ENCODE measurements at places on chromosomes 7 and 10. TPM values are rescaled to one million over a fixed set of nuclear protein-coding genes. Genes with fewer than 3 reads are reported as not detected.

DNA sequence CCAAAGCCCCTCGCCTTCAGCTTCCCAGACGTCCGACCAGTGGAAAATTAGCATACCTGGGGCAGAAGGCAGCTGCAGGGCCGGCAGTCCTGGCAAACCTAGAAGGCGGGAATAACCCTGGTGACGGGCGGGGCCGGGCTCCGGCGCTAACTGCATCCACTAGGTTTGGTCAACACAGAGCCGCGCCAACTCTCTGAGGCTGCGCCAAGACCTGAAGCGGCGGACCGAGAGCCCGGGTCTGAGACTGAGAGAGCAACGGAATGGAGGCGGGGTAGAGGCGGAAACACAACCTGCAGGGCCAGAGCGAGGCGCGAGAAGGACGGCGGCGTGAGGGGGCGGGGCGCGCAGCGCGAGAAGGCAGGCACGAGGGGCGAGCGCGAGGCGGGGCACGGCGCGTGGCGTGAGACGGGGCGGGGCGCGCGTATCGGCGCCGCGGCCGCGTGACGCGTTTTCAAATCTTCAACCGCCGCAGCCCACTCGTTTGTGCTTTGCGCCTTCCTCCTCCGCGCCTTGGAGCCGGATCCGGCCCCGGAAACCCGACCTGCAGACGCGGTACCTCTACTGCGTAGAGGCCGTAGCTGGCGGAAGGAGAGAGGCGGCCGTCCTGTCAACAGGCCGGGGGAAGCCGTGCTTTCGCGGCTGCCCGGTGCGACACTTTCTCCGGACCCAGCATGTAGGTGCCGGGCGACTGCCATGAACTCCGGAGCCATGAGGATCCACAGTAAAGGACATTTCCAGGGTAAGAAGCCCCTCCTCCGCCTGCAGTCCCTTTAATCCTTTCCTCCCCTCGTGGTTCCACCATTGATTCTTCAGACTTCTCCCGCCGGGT lies at the start of the genes DBF4 and SLC25A40:
Gene DBF4 (plus strand): TSS at position 454 of the 829 bp plus-strand sequence. CDS start 240 bp downstream, at position 694.
Gene SLC25A40 (minus strand): TSS at position 321 of the 829 bp plus-strand sequence. CDS start 17,633 bp downstream, outside the sequence.
- H3K27ac ChIP-seq = peak within 1 kb of the TSS; percentile 93
- peak within 1 kb of the TSS; percentile 77 for H3K4me3 ChIP-seq
- H3K4me1 ChIP-seq = peaks cover 3% of the 10 kb centered on the region

- H3K27ac ChIP-seq = no peak overlapping the region
- no peaks in the 10 kb centered on the region for H3K27me3 ChIP-seq
- H3K4me1 ChIP-seq = no peaks in the 10 kb centered on the region
- no peak for DNase-seq
Observed at GRCh38 chr7:81534996-81535395, 234.9 kb downstream of the HGF start.

The TRIM50 gene
- total RNA-seq = 1.5 TPM

The NAT16 gene
- 0.29 TPM for total RNA-seq

The HKDC1 gene
- total RNA-seq = 2.4 TPM

DNA sequence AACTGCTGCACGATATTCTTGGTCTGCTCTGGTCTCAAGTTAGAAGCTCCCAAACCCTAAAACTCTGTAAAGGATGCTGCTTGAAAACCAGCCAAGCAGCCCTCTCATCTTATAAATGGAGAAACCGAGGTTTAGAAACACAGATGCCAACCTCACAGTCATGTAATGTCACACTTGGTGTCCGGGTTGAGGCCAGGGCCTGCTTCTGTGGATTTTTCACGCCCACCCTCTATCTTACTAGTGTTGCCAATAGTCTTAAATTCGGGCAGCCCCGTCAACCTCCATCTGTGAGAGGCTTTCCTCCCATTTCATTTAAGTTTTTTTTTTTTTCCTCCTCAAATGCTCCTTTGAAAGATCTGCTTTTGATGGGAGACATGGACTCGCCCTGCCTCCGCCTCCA lies 28.9 kb downstream of the PLPP4 start:
- DNase-seq = no peak
- no peaks in the 10 kb centered on the region for H3K36me3 ChIP-seq
- H3K27me3 ChIP-seq = no peaks in the 10 kb centered on the region
- H3K4me1 ChIP-seq = no peaks in the 10 kb centered on the region

The CYP2C19 gene
- total RNA-seq = not detected

DNA sequence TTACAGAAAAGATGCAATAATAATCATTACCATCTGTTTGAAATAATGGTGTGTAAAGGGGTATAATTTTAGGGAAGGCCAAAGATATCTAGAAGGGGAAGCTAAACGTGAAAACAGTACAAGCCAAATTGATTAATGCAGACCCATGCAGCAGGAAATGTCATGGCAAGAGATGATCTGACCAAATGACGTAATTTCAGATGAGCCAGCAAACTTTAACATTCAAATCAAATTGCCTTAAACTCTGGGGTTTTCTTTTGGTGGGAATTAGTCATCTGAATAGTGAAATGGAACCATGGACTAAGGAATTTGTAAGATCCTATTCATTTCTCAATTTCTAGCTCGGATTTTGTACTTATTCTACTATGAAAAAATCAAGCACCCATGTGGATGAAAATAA lies 21.4 kb upstream of the SCIN start:
- no peak for DNase-seq
- no peak overlapping the region for H3K4me3 ChIP-seq
- no peaks in the 10 kb centered on the region for H3K4me1 ChIP-seq
- no peaks in the 10 kb centered on the region for H3K36me3 ChIP-seq

The NRCAM gene
- total RNA-seq = 19.5 TPM

The AGAP5 gene
- 12.1 TPM for total RNA-seq

DNA sequence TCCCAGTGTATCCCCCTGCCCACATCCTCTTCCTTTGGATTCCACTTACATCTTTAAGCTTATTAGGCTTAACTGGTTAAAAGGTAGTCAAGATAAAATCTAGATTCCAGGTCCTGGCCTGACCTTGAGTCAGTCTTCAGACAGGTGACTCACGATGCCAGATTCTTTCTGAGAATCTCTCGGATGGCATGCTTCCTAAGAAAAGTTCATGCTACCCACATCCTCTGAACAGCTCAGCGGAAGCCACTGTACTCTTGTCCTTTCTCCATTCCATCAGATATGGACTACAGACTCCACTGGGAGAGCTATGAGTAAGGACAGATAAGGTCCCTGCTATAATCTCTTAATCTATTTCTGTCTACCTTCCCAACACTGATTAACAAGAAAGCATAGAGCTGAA lies 43.4 kb downstream of the DNMBP start:
- no peak overlapping the region for H3K4me3 ChIP-seq
- no peaks in the 10 kb centered on the region for H3K27me3 ChIP-seq
- H3K4me1 ChIP-seq = no peaks in the 10 kb centered on the region
- H3K27ac ChIP-seq = no peak overlapping the region
- peaks cover 6% of the 10 kb centered on the region for H3K36me3 ChIP-seq
- DNase-seq = no peak

GRCh38 chr7:80017101-80017698 lies 117.4 kb upstream of the GNAI1 start:
- no peaks in the 10 kb centered on the region for H3K4me1 ChIP-seq
- no peak overlapping the region for H3K4me3 ChIP-seq
- no peaks in the 10 kb centered on the region for H3K36me3 ChIP-seq
- H3K27me3 ChIP-seq = no peaks in the 10 kb centered on the region
- no peak overlapping the region for H3K27ac ChIP-seq
- no peak for DNase-seq

DNA sequence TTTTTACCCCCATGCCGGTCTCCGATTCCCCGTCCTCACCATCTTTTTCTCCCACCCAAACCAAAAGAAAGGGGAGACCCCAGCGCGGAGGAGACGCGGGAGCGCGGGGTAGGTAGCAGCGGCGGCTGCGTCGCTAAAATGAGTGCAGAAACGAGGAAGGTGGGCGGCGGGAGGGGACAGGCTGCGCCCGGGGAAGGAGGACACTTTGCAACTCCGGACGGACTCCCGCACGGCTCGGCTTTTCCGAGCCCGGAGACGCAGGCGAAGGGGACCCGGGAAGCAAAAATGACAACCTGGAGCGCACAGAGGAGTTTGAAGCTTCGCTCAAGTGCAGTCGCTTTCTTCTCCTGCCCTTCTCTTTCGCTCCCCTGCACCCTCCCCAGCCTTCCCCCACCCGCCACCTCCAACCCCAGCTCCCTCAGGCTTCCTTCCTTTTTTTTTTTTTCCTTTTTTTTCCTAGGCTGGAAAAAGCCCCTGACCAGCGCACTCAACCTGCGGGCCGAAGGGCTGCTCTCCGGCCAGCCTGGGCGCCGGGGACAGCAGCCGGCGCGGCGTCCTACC lies 453 bp downstream of the SFMBT2 start:
- H3K27ac ChIP-seq = peak overlapping the region; percentile 68
- H3K4me3 ChIP-seq = peak overlapping the region; percentile 60
- DNase-seq = peak; percentile 32
- no peaks in the 10 kb centered on the region for H3K27me3 ChIP-seq
- no peaks in the 10 kb centered on the region for H3K36me3 ChIP-seq
- H3K4me1 ChIP-seq = peaks cover 22% of the 10 kb centered on the region

DNA sequence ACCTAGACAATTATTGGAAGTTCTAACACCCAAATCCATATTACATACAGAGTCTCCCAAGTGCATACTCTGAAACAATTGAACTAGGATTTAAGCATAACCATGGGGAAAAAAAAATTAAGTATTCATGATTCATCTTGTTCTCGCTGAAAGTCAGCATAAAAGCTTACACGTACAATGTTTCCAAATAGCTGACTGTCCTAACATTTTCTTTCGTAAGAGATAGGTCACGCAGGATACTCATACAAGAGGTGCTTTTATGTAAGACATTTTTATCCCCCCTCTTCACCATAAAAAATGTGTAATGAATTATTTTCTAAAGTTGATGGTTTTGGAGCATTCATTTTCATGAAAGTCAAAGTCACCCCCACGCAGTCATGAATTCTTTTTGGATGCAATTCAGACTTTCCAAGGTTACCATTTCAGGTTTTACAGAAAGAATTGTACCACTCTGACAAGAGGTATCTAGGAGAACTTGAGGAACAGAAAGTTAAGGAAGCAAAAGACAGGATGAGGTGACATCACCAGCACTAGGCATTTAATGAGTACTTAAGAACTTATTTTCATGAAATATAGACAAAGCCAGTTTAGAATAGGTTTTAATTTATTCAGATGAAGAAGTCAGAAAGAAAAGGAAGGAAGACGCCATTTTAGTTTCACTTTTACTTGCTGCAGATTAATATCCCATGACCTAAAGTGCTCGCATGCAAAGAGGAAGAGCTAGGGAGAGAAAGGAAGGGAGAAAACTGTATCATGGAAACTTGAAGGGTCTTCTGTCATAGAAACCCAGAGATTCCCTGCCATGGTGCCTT lies 55.8 kb downstream of the TMEM26 start:
- peaks cover 19% of the 10 kb centered on the region for H3K4me1 ChIP-seq
- DNase-seq = no peak
- peak overlapping the region; percentile 2 for H3K4me3 ChIP-seq
- no peaks in the 10 kb centered on the region for H3K27me3 ChIP-seq
- H3K27ac ChIP-seq = no peak overlapping the region

GRCh38 chr10:118585234-118585633 lies 10.2 kb downstream of the PRLHR start:
- no peaks in the 10 kb centered on the region for H3K27me3 ChIP-seq
- H3K27ac ChIP-seq = no peak overlapping the region
- no peaks in the 10 kb centered on the region for H3K4me1 ChIP-seq
- H3K36me3 ChIP-seq = no peaks in the 10 kb centered on the region

The CUEDC2 gene
- 56.2 TPM for total RNA-seq

DNA sequence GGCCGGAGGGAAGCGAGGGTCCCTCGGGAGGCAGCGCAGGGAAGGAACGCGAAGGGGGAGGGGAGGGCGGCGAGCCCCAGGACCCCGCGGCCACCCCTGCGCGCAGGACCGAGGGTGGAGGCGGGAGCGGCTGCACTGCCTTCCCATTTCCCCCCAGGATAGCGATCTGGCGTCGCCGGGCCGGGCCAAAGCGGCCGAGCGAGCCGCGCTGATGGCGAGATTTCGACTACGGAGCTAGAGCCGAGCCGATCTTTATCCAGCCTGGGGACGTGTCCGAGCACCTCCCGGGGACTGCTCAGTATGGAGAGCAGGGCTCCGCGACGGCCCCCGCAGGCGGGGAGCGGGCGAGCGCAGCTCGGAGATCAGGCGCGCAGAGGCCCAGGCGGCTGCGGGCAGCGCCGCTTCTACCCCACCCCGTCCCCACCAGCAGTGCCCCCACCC lies 590 bp upstream of the CRTAC1 start:
- peaks cover 6% of the 10 kb centered on the region for H3K27me3 ChIP-seq
- peak; percentile 29 for DNase-seq
- peak overlapping the region; percentile 38 for H3K4me3 ChIP-seq
- H3K36me3 ChIP-seq = no peaks in the 10 kb centered on the region

The C10orf105 gene
- not detected for total RNA-seq

- no peak overlapping the region for H3K4me3 ChIP-seq
- no peaks in the 10 kb centered on the region for H3K4me1 ChIP-seq
- H3K27me3 ChIP-seq = no peaks in the 10 kb centered on the region
- H3K27ac ChIP-seq = no peak overlapping the region
- DNase-seq = no peak
Observed at GRCh38 chr10:112587729-112588128, 140.7 kb downstream of the VTI1A start.

The AKR1C2 gene
- 59.9 TPM for total RNA-seq

The CNPY1 gene
- not detected for total RNA-seq

GRCh38 chr7:79789584-79790345 lies 336.3 kb upstream of the MAGI2 start:
- H3K36me3 ChIP-seq = no peaks in the 10 kb centered on the region
- peak; percentile 8 for DNase-seq
- no peaks in the 10 kb centered on the region for H3K27me3 ChIP-seq
- H3K27ac ChIP-seq = no peak overlapping the region
- no peak overlapping the region for H3K4me3 ChIP-seq

DNA sequence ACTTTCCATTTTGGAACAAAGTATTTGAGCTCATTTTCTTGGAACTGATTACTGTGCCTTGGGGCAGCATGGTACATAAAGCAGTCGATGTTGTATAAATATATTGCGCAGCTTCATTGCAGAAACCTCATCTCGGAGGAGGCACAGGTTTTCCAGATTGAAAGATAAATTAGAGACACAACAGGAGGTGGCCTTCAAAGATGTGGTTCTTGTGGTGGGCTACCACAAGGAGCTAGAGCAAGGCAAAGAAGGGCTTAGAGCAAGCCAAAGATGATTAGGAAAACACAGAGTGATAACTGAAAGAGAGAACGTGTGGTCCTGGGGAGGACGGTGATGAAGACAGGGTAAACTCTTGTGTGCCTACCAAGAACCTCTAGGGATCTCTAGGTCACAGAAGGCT lies 169.1 kb upstream of the TNS3 start:
- DNase-seq = no peak
- H3K27ac ChIP-seq = no peak overlapping the region
- no peak overlapping the region for H3K4me3 ChIP-seq
- H3K4me1 ChIP-seq = no peaks in the 10 kb centered on the region
- H3K27me3 ChIP-seq = no peaks in the 10 kb centered on the region

GRCh38 chr10:48514255-48514654 lies 90.6 kb downstream of the ARHGAP22 start:
- no peak overlapping the region for H3K27ac ChIP-seq
- peaks cover 15% of the 10 kb centered on the region for H3K4me1 ChIP-seq
- no peak overlapping the region for H3K4me3 ChIP-seq
